IPS-NIHi11 (cell line): ENCODE measurements at places on chromosomes 3 and 15.
A peak's percentile ranks its signal among the peaks of the same experiment; 100 is the strongest.

- no peak for DNase-seq
Measured at GRCh38 chr3:45547764-45548680, 46.5 kb upstream of the LIMD1 start.

- DNase-seq = peak; percentile 93
Measured at GRCh38 chr3:135965506-135966270, at the start of gene PPP2R3A. PPP2R3A (plus strand) TSS chr3:135965728; CDS start chr3:136001499, 35,771 bp downstream.

DNA sequence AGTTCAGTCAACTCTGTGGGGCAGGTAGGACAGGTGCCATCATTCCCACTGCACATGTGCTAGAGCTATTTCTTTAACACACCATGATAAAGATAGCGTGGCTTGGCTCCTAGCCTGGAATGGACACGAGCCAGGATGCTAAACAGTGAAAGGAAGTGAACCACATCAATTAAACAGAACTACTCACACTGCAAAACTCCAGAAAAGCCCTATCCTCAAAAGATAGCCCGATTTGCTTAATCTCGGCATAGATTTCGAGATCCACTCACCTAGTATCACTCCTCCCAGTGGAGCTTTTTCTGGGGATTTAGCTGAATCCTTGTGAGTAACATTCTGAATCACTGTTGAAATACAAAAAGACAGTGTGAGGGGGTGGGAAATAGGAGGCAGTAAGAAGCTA, 118.0 kb downstream of the ABI3BP start:
- no peak for DNase-seq

DNA sequence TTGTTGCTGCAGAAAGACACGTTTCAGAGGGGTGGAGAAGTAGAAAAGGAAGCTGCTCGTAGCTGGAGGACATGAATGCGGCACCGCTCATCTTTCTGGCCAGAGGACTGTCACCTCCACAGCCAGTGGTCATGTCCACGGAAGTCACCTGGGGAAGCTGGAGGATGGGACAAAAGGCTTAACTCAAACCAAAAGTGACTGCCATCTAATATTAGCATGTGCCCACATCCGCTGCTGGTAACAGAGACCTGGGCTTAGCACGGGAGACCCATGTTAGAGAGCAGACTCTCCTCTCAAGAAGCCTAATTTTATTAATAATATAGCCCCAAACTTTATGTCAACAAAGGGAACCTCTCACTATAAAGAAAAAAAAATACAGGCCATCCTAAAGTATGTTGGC, 5.9 kb downstream of the MEX3B start:
- no peak for DNase-seq

DNA sequence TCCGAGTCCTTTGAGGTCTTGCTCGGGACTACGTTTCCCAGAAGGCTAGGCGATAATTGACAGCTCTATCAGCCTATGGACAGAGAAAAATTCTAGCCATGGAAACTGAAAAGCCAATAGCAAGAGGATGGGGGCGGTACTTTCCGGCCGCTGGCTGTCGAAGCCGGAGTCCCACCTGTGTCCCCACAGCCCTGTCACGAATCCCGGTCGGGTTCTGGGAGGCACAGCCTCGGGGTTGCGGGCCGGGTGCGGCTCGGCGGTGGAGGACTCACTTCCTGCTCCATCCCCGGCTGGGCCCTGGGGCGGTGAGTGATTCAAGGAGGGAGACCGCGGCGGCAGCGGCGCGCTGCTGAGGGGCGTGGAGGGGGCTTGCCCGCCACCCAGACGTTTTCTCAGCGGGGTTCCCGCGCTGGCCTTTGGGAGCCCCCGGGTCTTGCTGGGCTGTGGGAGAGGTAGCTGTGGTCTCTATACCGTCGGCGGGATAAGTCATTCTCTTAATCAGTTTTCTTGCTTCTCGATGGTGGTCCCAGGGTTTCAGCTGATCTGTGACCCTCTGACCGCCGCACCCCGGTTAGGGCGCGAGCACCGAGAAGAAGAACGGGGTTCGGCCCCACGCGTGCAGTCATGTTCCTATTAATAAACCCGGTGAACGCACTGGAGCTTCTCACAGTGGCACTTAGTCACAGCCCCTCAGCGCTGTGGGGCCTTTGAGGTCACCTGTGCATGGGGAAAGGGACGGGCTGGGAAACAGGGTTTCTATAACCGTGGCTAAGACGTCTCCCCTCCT, at the start of gene ZNF774:
ZNF774 (plus strand) TSS at position 178 of the 787 bp plus-strand sequence. CDS start 2,377 bp downstream, outside the sequence.
- peak; percentile 99 for DNase-seq

- DNase-seq = peak; percentile 56
Measured at GRCh38 chr3:186825294-186825821, 17.2 kb upstream of the ADIPOQ start.

GRCh38 chr3:46517016-46517783, 19.4 kb downstream of the RTP3 start:
- no peak for DNase-seq

DNA sequence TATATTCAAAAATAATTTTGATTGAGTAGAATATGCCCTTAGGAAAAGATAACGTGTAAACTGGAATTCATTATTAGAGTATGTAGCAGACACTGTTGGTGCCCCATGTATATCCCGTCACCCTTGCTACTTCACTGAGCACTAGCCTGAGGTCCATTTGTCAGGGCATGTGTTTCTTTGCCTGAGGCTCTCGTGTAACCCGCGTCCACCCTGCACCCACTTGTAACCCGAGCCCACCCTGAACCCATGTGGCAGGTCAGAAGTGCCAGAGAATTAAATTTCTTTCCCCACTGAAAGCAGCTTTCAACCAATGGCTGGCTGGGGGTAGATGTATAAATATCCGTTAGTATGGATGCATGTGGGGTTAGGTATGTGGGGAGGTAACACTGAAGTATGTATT, 474.2 kb upstream of the ZNF385D start:
- DNase-seq = peak; percentile 9

- DNase-seq = no peak
Measured at GRCh38 chr3:143242101-143242500, 122.5 kb downstream of the CHST2 start.

GRCh38 chr3:6697722-6698121, 163.2 kb upstream of the GRM7 start:
- no peak for DNase-seq

- no peak for DNase-seq
Measured at GRCh38 chr15:63503739-63504246, 600 bp upstream of the USP3 start.

DNA sequence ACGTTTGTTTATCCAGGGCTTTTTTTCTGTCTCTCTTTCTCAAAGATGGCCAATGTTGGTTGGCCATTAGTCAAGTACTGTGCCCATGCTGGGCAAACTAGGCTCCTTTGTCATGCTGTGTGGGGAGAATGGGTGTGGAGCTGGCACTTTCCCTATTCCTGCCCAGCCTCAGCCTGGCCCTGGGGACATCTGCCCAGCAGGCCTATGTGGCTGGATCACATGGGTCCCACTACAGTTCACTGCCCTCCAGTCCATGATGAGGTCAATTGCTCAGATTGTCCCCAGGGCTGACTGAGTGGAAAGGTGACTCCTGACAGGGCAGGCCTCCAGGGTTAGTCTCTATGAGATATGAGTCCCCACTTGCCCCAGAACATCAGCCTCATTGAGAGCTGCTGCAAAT, 54.4 kb upstream of the HERC1 start:
- DNase-seq = no peak

- DNase-seq = peak; percentile 91
Measured at GRCh38 chr3:123884203-123884831, at the start of gene MYLK. MYLK (minus strand) TSS chr3:123884332; CDS start chr3:123793841, 90,491 bp downstream.

DNA sequence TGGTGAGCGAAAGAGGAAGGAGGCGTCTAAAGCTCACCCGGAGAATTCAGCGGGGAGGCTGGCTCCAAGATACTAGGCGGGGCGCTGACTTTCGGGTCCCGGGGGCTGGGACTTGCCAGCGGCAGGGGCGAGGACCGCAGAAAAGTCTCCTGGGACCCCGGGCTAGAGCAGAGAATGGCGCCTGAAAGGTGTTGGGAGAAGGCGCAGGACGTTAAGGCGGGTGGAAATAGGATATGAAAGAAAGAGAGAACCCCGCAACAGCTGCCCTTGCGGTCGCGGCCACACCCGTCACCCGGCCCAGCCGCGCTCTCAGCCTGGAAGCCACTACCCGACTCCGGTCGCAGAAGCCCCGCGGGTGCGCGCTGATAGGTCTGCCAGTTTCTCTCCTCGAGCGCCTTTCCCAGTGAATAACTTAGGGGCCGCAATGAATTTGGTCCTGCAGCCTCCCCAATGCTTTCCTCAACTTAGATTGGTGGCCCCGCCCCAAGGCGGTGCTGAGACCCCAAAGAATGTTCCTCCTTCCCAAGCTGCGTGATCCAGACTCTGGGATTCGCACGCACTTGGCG, 604 bp downstream of the LTK start:
- peak; percentile 22 for DNase-seq

DNA sequence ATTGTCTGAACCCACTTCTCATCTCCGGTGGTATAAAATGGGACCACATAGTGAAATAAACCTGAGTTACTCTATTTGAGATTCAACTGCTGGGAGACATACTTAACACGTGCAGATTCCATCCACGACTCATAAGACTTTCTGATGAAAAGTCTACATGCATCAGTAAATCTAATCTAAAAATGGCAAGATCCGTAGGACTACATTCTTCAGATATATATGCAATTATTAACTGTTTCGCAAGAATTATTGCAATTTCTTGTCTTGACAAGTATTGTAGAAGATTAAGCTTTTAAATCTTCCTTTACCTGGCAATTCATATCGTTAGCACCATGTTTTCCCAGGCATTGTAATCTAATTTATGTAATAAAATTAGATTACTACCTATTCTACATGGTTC, 718.7 kb upstream of the CBLB start:
- DNase-seq = no peak

DNA sequence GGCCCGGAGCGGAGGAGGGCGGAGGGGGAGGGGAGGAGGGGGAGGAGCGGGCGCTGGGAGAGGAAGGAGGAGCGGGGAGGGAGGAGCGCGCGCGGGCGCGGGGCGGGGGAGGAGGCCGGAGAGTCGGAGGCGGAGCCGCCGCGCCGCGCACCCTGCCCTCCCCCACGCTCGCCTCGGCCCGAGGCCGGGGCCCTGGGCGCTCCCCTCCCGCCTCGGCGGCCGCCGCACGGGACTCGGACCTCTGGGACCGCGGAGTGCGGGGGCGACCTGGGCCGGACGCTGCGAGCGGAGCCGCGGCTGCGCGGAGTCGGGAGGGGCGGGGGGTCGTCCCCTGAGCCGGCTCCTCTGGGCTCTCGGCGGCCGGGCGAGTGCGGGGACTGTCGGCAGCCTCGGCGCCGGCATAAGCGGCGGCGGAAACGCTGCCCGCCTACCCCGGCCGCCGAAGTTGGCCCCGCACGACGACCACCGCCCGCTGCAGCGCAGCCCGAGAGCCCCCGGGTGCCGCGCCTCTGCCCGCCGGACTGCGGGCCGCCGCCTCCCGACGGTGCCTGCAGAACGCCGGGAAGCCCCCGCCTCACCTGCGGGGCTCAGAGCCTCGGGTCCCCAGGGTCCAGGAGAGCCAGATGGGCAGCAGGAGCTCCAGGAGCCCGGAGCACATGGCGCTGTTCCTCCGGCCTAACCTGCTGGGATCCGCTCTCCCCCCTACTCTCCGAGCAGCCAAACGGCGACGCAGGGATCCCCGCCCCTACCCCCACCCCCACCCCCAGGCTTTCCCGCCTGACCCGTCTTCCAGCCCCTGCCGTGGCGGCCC, 406 bp upstream of the GABRB3 start:
- DNase-seq = peak; percentile 84

- DNase-seq = peak; percentile 39
Measured at GRCh38 chr3:102536456-102536855, 101.6 kb downstream of the ZPLD1 start.

- DNase-seq = no peak
Measured at GRCh38 chr3:131960324-131960723, 74.5 kb downstream of the CPNE4 start.

- no peak for DNase-seq
Measured at GRCh38 chr15:36609793-36610192, 30.4 kb downstream of the CDIN1 start.

DNA sequence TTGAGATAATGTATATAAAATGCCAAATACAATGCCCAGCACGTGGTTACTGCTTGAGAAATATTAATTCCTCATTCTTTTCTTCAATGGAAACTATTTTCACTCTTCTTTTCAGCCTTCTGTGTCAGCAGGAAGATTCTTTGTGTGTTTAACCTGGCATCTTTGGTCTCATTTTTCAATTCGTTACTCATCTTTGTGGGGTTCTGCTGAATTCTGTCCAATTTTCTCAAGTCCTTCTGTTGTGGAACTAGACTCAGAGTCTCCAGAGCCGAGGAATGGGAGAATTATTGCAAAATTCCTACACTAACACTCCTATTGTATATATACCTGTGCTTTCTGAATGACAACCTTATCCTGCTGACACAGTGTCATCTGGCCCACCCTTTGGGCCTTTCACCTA, 96.8 kb upstream of the RGMA start:
- DNase-seq = no peak

- no peak for DNase-seq
Measured at GRCh38 chr3:116441652-116442051, 3.6 kb downstream of the LSAMP start.

DNA sequence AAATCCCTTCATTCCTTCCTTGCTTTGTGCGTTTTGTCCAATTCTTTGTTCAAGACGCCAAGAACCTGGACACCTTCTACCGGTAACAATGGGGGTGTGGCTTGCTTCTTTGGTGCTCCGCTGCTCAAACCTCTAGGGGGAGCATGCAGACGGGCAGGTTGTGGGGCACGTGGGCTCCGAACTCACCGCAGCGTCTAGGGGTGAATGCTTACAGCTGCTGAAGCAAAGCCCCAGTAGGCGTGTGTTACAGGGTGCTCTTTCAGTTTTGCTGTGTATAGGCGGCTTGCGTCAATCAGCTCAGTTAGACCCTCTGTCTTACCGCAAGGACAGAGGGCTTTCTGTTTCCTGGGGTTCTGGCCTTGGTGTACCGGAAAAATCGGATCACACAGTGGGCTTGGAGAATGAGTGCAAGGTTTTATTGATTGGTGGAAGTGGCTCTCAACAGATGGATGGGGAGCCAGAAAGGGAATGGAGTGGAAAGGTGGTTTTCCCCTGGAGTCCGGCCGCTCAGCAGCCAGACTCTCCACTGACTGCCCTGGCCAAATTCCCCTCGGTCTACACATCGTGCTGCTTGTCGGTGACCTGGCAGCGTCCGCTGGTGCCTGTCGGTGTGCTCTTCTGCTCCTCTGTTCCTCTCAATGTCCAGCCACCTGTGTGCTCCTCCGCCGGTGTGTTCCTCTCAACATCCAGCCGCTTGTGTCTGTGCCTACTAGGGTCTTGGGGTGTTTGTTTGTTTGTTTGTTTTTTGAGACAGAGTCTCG, 1.2 kb upstream of the LRRC34 start:
- peak; percentile 27 for DNase-seq

DNA sequence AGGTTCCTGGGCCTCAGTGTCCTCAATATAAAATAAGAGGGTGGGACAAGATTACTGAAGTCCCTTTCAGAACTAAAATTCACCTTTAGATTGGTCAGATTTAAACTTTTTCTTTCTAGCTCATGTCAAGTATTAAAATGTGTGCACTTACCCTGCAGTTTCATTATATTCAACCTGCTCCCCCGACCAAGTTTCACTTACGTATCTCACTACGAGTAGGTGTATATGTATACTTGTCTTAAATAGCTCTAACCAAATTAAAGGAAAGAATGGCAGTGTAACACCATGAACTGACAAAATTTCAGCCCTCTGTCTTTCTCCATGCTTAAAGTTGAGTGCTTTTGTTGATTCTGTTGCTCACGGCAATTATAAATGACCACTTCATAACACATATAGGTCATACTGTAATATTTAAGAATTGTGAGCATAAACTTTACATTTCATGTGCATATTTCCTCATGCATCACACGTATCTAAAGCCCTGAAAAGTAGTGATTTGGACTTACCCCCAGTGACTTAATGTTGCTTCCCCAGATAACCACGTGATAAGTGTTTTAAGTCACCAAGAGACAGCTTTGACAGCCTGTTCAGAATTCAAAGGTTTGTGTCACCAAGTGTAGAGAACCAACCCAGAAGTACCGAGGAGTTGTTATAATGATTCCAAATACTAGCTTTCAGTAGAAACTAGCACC, 70.0 kb downstream of the PGPEP1L start:
- no peak for DNase-seq

- DNase-seq = peak; percentile 77
Measured at GRCh38 chr3:12175844-12176453, 17.2 kb upstream of the TIMP4 start.
